ENCODE measurements at places on chromosomes 16 and 17.

DNA sequence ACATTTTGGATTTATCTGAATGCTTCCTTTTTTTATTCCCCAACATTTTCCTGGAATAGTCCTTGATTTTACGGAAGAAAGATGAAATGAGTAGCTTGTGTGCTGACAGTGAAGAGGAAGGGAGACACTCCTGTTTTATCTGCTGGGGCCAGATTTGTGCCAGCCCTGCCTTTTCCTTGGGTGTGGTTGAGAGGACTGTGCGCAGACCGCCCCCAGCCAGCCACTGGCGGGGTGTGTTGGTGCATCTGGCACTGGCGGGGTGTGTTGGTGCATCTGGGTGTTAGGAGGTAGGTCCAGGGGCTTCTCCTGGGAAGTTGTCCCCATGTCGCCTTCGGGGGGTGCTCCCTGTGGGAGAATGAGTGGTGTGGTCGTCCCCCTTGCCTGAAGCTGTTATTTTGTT, 39.5 kb downstream of the RAP1GAP2 start:
- DNase-seq = no peak

GRCh38 chr17:44086364-44087311, 16.1 kb downstream of the G6PC3 start:
- DNase-seq = no peak

DNA sequence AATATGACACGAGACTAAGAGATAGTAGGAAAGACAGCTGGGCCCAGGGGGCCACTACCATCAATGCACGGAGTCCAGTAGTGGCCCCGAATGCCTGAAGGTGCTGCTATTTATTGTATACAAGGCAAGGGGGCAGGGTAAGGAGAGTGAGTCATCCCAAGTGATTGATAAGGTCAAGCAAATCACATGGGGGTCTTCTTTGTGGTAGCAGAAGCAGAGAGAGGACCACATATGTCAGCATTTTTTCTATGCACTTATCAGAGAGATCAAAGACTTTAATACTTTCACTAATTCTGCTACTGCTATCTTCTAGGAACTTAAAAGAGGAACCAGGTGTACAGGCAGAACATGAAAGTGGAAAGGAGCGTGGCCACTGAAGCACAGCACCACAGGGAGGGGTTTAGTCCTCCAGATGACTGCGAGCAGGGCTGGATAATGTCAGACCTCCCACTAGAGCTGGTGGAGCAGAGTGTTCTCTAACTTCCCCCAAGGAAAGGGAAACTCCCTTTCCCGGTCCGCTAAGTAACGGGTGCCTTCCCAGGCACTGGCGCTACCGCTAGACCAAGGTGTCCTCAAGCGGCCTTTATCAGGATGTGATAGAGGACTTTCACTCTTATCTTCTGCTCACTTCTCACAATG, 26.4 kb upstream of the ARL4D start:
- DNase-seq = no peak

GRCh38 chr17:36742267-36743000, 141.1 kb downstream of the MRM1 start:
- no peak for DNase-seq

DNA sequence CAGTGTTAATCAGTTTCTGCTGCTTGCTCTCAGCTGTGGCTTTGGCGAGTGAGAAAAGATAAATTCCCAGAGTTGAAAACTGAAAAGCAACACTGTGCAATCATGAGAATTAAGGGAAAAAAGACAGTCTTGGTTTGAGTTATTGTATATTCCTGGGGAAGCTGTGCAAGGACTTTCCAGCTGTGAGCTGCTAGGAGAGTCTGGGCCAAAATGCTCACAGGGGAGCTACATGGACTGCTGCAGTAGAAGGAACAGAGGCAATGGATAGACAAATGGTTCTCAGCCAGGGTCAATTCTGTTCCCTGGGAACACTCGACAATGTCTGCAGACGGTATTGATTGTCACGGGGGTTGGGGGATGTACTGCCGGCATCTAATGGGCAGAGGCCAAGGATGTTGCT, 102.0 kb upstream of the ADAMTS18 start:
- DNase-seq = no peak

GRCh38 chr16:4176906-4177417, 60.7 kb upstream of the ADCY9 start:
- DNase-seq = no peak

DNA sequence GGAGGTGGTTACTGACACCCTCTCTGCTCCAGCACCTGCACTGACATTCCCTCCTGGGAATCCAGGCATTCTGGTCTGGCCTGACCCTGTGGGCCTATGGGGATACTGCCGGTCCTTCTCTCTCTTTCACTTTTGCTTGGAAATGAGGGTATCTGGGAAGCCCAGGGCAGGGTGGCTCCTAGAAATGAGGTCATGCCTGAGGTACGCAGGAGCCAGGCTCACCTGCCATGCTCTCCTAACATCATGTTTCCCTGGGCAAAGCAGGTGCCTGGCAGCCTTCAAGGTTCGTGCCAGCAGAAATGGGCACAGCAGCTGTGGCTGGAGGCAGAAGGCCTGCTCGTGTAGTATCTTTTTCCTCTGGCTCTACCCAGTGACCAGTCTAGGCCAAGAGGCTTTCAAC, 3.3 kb downstream of the ITGA3 start:
- no peak for DNase-seq

Data from cortex of kidney (tissue), 1 donor.